ENCODE measurements at places on chromosomes 13 and 19.

DNA sequence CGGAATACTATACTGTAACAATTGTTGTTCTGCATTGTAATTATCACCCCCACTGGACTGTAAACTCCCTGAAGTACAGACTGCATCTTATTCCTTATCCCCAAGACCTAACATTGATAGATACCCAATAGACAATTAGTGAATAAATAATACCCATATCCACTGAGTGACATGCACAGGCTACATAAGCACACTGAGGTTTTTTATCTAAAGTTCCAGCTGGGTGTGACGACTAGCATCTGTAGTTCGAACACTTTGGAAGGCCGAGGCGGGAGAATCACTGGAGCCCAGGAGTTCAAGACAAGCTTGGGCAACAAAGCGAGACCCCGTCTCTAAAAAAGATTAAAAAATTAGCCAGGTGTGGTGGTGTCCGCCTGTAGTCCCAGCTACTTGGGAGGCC lies 2.5 kb downstream of the KPNA3 start:
- DNase-seq, result no peak

- no peak for DNase-seq
Observed at GRCh38 chr19:16386619-16387240, 62.1 kb downstream of the KLF2 start.

DNA sequence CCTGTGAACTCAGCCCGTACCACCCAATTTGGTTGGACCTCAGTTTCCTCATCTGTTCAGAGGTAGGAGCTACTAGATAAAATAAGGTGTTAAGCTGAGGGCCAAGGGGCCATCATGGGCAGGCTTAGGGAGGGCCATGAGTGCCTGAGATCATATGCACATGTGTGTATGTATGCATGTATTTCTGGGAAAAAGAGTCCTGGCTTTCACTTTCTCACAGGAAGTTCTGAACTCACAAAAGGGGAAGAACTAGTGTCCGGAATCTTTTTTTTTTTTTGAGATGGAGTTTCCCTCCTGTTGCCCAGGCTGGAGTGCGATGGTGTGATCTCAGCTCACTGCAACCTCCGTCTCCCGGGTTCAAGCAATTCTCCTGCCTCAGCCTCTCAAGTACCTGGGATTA lies 18.9 kb downstream of the TGFB1 start:
- DNase-seq, result no peak

DNA sequence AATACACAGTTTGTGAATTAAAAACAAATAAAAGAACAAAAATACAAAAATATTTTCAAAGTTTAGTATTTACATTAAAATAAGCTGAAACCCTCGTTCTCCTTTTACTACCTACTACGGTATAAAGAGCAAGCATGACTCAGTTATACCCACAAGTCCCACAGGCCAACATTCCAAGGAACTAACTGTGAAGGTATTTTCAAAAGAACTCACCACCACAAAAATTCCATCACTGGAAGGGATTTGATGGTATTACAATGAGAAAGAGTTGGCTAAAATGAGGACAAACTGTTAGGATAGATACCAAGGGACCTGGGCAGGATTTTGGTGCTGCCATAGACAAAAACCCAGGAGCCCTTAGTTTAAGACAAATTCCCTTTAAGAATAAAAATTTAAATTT lies 122.7 kb downstream of the TBC1D4 start:
- no peak for DNase-seq

- no peak for DNase-seq
Observed at GRCh38 chr19:35031072-35031881, 1.0 kb downstream of the SCN1B start.

- DNase-seq, result no peak
Observed at GRCh38 chr13:76597868-76598267, 288.3 kb downstream of the KCTD12 start.

GRCh38 chr13:61156753-61157152 lies 258.9 kb downstream of the PCDH20 start:
- no peak for DNase-seq

DNA sequence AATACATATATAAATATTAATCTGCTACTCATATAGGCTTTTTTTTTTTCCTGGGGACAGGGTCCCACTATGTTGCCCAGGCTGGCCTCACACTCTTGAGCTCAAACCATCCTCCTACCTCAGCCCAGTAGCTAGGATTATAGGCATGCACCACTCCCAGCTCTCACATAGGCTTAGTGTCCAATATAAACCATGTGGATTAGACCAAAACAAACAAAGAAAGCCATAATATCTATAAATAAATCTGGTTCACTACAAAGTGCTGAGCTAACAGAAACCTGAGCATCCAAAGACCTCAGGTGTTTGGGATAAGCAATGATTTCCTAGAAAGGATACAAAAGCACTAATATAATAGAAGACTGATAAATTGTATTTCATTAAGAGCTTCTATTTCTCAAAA lies 26.0 kb downstream of the TBC1D4 start:
- no peak for DNase-seq

DNA sequence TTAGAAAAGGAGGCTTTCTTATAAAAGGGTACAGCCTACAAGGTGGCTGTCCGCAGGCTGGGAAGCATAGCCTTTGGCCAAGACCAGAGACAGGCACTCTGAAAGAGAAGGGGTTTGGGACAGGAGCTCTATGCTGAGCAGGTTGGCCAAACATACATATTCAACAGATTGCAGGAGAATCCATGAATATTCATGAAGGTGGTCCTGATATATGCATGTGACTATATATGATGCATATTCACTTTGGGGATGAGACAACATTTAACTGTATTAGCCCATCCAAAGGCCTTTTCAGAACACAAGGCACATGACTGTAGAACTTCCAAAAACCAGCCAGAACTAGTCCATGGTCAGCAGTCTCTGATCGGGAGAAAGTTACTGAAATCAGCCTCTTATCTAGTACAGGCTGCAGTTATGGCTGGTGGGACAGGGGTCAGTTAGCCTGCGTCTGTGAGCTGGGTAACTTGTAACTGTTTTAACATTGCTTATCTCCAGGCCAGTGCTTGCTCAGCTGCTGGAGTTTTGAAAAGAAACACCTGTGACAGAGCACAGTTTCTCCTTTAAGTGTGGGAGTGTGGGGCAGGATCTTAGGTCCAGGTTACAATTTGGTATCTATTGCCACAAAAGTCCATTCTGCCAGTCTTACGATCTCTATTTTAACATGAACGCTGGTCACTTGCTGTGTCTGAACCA lies 924.2 kb downstream of the UQCRFS1 start:
- no peak for DNase-seq

- no peak for DNase-seq
Observed at GRCh38 chr13:20534038-20534608, 8.5 kb upstream of the CRYL1 start.

DNA sequence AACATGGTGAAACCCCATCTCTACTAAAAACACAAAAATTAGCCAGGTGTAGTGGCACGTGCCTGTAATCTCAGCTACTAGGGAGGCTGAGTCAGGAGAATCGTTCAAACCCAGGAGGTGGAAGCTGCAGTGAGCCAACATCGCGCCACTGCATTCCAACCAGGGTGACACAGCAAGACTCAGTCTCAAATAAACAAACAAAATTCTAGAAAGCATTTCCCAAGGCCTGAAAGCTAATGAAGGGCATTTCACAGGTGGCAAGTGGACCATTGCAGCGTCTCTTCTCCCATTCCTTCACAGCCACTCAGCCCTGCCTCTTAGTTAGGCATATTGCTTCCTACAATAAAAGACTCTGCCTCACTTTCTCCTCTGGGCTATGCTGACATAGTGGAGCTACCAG lies 13.5 kb upstream of the RXFP2 start:
- no peak for DNase-seq

GRCh38 chr13:47897411-47898050 lies 103.5 kb downstream of the SUCLA2 start:
- no peak for DNase-seq

DNA sequence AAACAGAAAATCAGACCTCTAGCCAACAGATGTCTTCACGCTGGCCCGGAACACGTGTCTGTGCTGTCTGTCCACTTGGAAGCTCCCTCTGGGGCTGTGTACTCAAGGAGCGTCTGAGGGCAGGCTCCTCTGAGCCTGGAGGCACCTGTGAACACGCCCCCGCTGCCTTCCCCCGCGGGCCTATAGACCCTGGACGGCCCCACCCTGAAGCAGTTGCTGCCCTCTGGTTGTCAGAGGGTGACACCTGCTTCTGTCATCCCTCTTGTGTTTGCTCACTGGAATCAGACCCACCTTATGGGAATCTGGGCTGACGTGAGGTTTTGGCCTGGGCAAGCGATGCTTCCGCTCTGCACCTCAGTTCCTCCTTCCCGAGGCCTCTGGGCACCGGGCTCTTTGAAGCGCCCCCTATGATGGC lies 19.2 kb downstream of the EPN1 start:
- no peak for DNase-seq

DNA sequence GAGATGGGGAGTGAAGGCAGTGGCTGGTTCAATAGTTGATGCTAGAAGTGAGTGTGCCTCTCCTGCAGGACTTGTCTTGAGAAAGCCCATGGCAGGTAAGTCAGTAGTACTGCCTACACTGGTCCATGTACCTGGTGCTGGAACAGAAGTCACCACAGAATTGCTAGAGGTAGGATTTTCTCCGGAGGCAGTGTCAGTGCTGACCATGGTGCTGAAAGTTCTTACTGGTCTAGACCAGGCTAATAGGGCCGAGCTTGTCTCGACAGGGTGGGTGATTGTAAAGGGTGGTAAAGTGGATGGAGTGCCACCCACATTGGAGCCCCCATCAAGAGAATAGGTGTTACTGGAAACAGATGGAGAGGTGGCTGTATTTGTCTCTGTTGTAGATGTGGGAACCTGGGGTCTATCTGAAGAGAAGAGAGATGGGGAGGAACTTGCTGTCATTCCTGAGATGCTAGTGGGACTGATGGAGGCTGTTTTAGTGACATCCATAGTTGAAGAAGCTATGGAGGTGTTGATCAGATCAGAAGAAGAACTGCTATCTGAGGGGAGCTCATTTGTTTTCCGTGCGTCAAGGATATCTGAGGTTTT lies 36.6 kb downstream of the MUC16 start:
- DNase-seq, result no peak

GRCh38 chr13:111288276-111288675 lies 32.2 kb upstream of the TEX29 start:
- DNase-seq, result no peak
